Right hindlimb (tissue), 1 donor: ENCODE measurements at places on chromosomes 1 and 21.

GRCh38 chr21:35254006-35254764 lies 205.1 kb upstream of the RUNX1 start:
- no peak for DNase-seq

- no peak for DNase-seq
Measured at GRCh38 chr1:51002516-51002915, 32.5 kb downstream of the CDKN2C start.

- no peak for DNase-seq
Measured at GRCh38 chr1:207405814-207406213, 48.3 kb upstream of the CR2 start.

DNA sequence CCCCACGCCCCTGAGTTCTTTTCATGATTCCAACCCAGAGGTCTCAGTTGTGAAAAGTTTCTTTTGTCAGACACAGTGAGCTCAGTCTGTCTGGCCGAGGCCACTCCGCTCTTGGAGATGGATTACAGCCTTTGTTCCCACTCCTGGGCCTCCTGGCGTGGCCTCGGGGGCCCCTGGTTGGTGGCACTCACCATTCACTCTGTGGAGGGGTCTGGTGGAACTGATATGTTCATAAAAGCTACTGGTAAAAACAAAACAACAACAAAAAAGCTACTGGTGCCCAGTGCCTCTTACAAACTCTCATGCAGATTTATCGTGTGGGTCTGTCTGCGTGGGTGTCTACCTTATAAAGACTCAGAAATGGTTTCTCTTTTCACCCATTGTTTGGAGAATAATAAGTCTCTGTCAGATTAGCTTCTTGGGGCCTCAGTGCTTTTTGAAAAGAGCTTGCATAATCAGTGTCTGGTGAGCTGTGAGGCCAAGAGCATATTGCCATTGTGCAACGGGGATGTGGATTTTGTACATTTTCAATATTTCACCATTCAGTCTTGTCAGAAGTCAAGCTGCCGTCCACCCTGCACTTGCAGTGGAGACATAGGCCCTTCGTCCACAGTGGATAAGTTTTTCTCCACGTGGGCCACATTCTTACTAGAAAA lies 86.7 kb downstream of the GALNT2 start:
- no peak for DNase-seq

DNA sequence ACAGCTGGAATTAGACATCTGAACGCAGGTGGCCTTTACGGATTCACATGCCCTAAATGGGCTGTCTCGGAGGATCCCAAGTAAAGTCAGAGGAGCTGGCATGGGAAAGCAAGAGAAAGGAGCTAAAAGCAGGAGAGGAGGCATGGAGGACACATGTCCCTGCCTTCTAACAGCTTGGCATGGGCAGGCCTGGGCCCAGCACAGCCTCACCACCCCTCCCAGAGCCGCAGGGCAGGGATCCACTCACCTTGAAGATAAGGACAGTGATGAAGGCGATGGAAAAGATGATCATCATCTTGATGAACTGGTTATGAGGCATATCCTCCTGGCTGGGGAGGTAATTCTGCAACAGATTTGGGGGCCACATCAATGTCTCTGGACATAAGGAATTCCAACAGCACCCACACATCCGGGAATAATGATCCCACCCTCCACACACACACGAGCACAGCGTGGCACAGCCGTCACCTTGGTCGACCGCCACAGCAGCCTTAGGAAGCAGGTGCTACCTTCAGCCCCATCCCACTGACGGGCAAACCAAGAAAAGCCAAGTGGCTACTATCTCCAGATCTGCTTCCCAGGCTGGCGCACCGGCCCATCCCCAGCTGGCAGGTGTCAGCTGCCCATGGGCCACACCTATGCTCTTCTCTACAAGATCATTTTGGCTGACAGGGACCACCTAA lies 14.1 kb upstream of the MATN1 start:
- DNase-seq = no peak

DNA sequence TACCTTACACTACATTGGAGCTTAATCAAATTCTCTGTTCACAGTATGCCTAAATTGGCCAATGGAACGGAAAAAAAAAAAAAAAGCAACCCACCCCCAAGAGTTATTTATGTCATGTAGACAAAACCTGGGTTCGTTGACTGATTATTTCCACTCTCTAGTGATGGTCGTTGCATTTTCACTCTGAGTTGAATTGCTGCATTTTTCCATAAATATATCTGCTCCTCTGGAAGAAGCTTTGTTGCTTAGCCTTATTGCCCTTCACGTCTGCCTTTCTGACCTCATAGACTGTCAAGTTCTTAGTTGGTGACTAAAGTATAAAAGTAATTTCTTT lies 90.2 kb upstream of the RUNX1 start:
- no peak for DNase-seq

- no peak for DNase-seq
Measured at GRCh38 chr1:7747605-7748004, 23.5 kb upstream of the VAMP3 start.

GRCh38 chr1:167640051-167640450 lies 10.0 kb downstream of the RCSD1 start:
- DNase-seq = no peak

DNA sequence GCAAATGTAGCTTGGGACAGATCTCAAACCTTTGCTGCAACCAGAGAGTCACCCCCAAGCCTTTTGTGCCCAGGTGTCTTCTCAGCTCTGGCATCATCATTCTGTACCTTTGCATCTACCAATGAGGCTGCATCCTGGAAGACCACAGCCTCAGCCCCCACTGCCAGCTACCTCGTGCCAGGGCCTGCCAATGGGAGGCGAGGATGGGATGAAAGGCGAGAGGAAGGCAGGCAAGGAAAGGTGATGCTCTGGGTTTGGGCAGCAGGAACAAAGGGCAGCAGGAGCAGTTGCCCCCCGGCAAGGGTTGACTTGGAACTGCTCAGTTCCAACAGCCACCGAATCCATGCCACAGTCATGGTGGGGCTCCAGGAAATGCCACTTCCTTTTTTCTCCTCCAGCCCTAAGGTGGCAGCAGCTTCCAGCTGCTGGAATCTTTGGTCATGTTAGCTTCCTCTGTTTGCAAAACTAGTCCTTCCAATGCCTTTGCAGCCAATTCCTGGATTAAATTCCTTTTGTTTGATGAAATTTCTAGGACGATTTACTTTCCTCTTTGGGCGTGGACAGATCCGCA lies 651.6 kb downstream of the NPHP4 start:
- DNase-seq = no peak

DNA sequence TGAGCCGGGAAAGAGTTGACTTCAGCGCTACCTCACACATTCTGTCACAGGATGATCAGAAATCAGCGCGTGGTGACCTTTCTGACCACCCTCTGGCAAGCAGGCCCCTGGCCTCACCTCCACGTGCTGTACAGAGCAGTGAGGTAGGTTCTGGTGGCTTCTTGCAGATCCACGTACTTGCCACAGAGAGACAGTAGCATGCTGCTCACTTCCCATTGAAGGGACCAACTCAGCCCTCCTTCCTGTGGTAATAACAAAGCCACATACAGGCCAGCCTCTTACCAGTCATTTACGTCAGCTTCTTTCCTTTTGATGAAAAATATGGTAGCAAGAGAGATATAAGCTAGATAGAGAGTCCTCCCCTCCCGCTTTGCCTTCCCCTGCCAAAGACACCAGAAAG lies 200.7 kb downstream of the CHRM3 start:
- DNase-seq = no peak

DNA sequence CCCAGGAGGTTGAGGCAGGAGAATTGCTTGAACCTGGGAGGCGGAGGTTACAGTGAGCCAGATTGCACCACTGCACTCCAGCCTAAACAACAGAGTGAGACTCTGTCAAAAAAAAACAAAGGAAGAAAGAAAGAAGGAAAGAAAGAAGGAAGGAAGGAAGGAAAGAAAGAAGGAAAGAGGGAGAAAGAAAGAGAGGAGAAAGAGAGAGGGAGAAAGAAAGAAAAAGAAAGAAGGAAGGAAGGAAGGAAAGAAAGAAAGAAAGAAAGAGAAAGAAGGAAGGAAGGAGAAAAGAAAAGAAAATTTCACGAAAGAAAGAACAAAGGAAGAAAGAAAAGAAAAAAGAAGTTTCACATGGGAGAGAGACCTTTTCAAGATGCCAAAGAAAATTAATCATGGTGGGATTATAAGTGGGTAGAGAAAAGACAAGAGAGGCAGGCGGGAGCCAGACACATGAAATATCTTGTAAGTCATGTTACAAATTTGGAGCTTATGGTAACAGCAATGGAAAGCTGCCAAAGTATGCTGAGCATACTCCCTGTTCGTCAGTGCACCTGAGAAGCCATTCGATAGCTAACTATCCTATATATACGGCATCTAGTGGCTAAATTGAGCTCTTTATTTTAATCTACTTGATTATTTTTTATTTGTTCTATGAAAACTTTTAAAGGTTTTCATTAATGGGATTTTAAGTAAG lies 41.3 kb upstream of the TNFSF4 start:
- DNase-seq = no peak
